ENCODE measurements at places on chromosomes 11 and 22.

GRCh38 chr22:44933666-44934453 lies 75.9 kb downstream of the PHF21B start:
- no peak for DNase-seq

GRCh38 chr11:105468154-105468553 lies 141.7 kb upstream of the GRIA4 start:
- DNase-seq = no peak

DNA sequence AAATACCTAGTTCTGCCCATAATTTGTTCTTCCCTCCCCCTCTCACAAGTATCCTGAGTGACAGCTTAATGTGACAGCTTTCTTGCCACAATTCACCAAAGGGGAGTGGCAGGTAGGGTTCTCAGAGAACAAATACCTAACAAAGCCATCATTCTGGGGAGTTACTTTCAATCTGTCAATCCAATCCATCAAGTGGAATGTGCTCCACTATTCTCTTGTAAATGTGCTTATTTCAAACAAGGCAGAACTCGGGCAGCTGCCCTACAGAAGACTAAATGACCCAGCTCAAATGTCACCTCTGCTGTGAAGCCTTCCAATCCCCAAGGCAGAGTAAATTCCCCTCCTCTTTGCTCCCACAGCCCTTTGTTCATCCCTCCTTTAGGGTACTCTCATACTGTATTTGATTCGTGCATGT lies 27.8 kb downstream of the LGR4 start:
- no peak for DNase-seq

GRCh38 chr11:126538071-126538470 lies 182.6 kb downstream of the ST3GAL4 start:
- no peak for DNase-seq

DNA sequence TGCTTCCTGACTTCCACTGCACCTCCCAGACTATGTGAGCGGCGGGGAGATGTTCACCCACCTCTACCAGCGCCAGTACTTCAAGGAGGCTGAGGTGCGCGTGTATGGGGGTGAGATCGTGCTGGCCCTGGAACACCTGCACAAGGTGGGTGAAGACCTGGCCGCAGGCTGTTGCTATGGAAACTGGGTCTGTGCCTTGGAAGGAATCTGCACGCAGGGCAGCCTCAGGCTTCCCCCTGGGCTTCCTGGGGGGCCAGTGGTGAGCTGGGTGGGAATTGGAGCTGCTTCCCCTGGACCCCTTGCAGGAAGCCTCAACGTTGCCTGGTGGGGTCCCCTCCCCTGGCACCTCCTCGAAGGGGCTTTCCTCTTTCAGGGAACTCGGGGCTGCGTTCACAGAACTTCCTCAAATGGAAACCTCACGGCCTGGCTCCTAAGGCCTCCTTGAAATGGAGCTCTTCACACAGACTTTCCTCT lies 1.5 kb downstream of the RPS6KA4 start:
- no peak for DNase-seq

All from dorsolateral prefrontal cortex (tissue), 122 donors.